ENCODE measurements at places on chromosomes 4 and X.

- no peak for DNase-seq
Observed at GRCh38 chrX:71450433-71451106, 82.3 kb upstream of the OGT start.

- DNase-seq: no peak
Observed at GRCh38 chrX:150348365-150348764, 14.8 kb upstream of the MAMLD1 start.

- DNase-seq: no peak
Observed at GRCh38 chr4:15021946-15022345, 19.7 kb downstream of the CPEB2 start.

GRCh38 chr4:186932631-186933187 is 209.1 kb upstream of the FAT1 start:
- no peak for DNase-seq

DNA sequence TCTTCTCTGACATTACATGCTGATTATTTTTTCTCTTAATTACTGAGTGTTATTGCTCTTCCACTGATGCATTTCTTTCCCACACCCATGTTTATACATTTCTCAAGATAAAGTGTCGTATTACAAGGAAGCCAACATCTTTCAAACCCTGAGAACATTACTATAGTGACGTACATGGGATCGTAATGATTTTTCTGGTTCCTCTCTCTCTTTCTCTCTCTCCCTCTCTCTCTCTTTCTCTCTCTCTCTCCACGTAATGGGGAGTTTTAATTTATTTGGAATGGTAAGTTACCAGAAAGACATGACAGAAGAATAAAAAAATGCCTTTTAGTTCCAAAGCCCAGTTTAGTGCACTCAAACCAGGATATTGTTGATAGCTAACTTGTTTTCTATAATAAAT is 40.4 kb upstream of the MAPK10 start:
- DNase-seq: no peak

DNA sequence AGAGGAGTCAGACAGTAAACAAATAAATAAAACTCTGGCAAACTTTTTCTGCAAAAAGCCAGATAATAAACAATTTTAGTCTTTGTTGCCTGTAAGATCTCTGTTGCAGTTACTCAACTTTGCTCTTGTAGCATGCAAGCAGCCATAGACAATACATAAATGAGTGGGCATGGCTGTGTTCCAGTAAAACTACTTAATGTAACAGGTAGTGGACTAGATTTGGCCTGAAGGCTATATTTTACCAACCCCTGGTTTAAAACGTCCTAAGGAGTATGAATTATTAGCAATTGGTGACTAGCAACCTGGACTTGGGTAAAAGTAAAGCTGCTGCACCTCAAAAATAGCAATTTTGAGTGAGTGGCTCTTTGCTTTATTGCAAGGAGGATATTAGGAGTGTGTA is 30.9 kb downstream of the SLAIN2 start:
- no peak for DNase-seq

All from GF-D8 (cell line).